ENCODE measurements at places on chromosomes 12 and 14.
A peak's percentile ranks its signal among the peaks of the same experiment; 100 is the strongest.

DNA sequence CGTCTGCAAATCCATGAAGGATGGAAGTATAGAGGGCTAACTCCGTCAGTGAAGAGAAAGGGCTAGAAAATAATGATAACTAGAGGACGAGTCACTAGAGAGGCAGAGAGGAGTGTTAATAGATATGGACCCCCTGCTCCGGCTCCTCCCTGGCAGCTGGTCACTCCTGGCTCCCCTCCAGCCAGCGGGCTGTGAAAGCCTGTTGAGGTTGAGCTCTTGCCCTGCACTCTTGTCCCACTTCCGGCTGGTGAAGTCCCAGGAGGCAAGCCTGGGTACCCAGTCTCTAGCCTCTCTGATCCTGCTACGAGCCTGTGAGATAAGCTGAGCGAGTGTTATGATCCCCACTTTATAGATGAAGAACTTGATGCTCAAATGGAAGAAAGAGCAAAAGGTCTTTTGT is 90.3 kb downstream of the RFX4 start:
- peak; percentile 43 for DNase-seq

DNA sequence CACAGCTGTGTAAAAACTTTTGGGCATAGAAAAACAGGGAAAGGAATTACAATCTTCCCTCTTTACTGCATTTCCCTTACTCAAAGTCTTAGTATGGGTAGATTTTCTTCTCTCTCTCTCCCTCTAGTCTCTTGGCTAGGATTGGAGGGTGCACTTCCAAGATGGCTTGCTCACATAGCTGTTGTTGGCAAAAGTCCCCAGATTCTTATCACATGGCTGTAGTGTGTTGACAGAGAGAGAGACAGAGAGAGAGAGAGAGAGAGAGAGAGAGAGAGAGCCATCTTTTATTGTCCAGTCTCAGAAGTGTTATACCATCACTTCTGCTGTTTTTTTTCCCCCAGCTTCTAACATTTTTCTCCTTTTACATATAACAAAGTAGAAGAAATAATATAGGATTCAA is 6.3 kb upstream of the OR4E2 start:
- no peak for DNase-seq

GRCh38 chr12:88132392-88132791 is 9.5 kb downstream of the CEP290 start:
- no peak for DNase-seq

DNA sequence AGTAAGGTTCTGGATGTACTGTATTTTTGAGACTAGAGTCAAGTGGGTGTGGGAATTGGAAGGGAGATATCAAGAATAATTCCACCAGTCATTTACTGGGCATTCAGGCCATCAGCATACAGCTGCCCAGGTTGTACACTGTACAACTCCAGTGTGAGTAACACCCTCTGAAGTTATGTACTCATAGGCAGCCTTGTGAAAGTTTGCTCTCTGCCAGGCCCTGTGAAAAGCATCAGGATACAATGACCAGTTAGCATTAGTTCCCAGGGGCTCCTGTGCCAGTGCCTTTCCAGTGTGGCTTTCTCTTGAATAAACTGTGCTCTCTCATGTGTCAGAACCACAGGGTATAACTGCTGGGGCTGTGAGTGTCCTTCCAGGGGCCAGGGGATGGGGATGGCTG is 89.7 kb downstream of the LGMN start:
- DNase-seq: no peak

DNA sequence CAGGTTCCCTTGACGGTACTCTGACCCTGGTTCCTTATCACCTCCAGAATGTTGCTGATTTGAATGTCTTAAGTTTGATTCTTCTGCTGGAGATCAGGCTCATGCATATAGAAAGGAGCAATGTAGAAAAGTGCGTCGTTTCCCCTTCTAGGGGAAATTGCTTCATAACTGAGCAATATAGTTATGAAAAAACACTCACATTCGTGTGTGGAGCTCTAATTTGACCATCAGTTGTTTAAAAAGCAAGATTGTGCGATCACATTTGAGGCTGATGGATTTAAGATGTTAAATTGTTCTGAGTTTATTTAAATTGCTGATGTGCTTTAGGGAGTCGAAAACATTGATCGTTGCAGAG is 19.2 kb downstream of the PELI2 start:
- no peak for DNase-seq

DNA sequence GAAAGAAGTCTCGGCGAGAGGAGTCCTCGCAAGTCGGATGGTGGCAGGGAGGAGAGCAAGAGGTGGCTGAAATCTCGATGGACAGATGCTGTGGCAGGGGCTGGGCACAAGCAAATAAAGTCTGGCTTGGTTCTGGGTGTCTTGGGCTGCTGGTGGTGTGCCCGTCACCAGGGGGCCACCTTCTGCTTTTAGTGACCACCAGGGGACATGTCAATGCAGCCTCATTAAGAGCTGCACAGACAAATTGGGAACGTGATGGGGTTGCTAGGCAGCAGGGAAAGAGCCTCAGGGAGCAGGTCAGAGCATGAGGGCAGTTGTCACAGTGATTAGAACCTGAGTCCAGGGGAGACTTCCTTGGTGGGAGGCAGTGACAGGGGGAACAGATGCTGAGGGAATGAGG is 44.0 kb downstream of the LRRC74A start:
- peak; percentile 38 for DNase-seq

DNA sequence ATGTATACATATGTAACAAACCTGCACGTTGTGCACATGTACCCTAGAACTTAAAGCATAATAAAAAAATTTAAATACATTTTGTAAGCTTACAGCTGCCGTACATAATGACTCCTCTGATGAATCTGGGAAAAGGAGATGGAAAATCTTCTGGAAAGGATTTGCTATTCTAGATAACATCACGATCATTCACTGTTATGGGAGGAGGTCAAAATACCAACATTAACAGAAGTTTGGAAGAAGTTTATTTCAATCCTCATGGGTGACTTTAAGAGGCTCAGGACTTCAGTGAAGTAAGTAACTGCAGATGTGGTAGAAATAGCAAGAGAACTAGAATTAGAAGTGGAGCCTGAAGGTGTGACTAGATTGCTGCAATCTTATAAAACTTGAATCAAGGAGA is 172.2 kb downstream of the SLC16A7 start:
- DNase-seq: no peak

GRCh38 chr12:68844318-68844745 is 36.4 kb downstream of the MDM2 start:
- DNase-seq: no peak

- DNase-seq: no peak
These were observed 11.6 kb downstream of the FBXW8 start for GRCh38 chr12:116922194-116922897.

DNA sequence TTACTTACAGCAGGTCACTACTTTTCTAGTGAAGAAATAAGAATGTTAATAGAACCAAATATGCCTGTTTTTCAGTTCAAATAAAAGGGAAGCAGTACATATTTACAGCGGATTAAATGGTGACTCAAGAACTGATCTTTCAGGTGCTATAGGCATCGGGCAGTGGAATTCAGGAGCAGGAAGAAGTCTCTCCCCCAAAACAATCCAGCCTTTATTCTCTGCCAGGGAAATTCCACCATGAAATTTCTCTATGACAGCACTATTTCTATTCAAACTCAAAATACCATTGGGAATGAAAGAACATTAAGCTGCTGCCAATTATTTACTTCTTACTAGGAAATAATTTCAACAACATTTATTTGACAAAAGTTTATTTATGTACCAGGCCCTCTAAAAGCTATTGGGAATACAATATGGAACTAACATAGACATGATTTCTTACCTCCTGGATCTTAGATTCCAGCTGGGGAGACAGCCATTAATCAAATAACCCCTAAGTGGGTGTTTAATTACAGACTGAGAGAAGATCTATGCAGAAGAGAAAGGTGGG is 60.3 kb upstream of the KRR1 start:
- no peak for DNase-seq

GRCh38 chr12:9253464-9253863 is 45.3 kb upstream of the PZP start:
- no peak for DNase-seq

DNA sequence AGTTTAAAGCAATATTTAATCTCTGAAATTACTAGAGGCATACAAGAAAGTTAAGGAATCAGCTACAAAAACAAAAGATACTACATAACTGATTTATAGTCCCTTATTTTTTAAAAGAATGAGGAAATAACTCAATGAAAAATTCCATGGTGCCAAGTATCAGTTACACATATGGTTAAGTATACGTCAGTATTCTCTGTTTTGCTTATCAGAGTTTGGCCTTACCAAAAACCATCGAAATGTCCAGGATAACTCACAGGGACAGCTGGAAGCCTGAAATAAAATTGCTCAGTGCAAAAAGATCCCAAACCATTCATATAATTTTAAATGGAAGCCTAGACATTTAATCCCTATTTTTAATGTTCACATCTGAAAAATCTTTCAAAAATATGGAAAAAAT is 3.6 kb downstream of the CFL2 start:
- no peak for DNase-seq

GRCh38 chr12:120264086-120264903 is 1.2 kb downstream of the PXN start:
- DNase-seq: no peak

DNA sequence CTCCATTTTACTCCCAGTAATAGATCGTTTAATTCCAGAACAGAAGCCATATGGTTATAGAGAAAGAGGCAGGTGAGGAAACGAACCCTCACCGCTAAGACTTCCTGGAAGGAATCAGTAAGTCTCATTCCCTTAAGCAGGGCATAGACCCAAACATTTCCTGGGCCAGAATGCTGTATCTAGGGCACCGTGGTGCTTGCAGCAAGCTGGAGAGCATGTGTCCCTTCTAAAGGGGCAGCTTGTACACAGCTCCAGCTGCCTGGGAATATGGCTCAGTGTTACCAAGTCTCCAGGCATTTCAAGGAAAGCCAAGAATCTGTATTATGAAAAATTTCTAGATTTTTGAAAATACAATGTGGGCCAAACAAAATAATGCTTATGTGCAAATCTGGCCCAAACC is 73.4 kb downstream of the PPM1H start:
- DNase-seq: no peak

GRCh38 chr14:68040633-68041369 is 221.2 kb downstream of the RAD51B start:
- no peak for DNase-seq
